ENCODE measurements at places on chromosomes 13 and 19. TPM values are rescaled to one million over a fixed set of nuclear protein-coding genes. Genes with fewer than 3 reads are reported as not detected.
A peak's percentile ranks its signal among the peaks of the same experiment; 100 is the strongest.

The TNNI3 gene
- 6.0 TPM for total RNA-seq

The SIGLEC8 gene
- total RNA-seq: not detected

The CRYL1 gene
- total RNA-seq: 10.9 TPM

The KXD1 gene
- total RNA-seq: 77.7 TPM

The ZNF730 gene
- total RNA-seq: 21.3 TPM

The IL12RB1 gene
- not detected for total RNA-seq

DNA sequence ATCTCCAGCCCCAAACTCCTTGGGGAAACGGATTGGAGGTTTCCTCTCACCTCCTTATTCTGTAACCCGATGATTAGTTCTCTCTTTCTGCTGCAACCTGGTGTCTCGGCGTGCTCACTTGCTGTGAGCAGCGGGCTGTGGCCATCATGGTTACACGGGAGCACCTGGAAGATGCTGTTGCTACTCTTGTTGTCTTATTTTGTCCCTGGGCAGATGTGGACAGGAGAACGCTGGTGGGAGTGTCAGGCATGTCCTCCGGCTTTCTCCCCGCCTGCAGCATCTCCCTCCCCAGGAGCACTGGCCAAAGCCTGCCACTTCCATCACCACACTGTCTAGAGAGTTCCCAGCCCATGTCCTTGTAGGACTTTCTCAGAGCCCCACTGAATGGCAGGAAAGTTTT lies 211.8 kb upstream of the ZNF536 start:
- no peak for DNase-seq
- no peaks in the 10 kb centered on the region for H3K4me1 ChIP-seq
- H3K27ac ChIP-seq: no peak overlapping the region

- no peak for DNase-seq
- no peak overlapping the region for H3K4me3 ChIP-seq
- H3K4me1 ChIP-seq: peaks cover 7% of the 10 kb centered on the region
- H3K27ac ChIP-seq: no peak overlapping the region
Measured at GRCh38 chr13:74299721-74300120, 165.5 kb upstream of the KLF12 start.

GRCh38 chr13:52785739-52786138 lies 46.1 kb upstream of the CNMD start:
- no peaks in the 10 kb centered on the region for H3K4me1 ChIP-seq
- DNase-seq: no peak
- no peaks in the 10 kb centered on the region for H3K36me3 ChIP-seq
- H3K27ac ChIP-seq: no peak overlapping the region
- no peak overlapping the region for H3K4me3 ChIP-seq
- H3K27me3 ChIP-seq: peaks cover 15% of the 10 kb centered on the region

DNA sequence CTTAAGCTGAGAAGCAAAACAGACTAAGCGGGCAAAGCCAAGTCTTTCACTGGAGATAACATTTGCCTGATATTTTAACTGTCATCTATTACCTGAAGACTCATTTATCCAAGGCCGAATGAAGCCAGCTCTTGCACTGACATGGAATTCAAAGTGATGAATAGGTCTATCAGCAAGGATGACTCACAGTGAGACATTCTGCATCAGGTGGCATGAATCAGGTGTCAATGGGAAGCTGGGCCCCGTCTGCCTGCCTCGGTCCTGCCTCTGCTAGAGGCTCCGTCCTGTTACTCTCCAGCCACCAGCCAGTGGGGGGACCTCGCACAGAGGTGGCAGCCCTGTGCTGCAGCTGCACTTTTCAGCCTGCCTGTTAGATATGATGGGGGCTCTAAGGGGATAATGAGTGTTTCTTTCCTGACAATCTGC lies 23.5 kb downstream of the STARD13 start:
- H3K36me3 ChIP-seq: no peaks in the 10 kb centered on the region
- no peak overlapping the region for H3K27ac ChIP-seq
- H3K27me3 ChIP-seq: no peaks in the 10 kb centered on the region
- peaks cover 6% of the 10 kb centered on the region for H3K4me1 ChIP-seq
- H3K4me3 ChIP-seq: no peak overlapping the region
- DNase-seq: no peak

GRCh38 chr19:41422456-41422855 lies 4.7 kb downstream of the B3GNT8 start:
- peaks cover 4% of the 10 kb centered on the region for H3K4me1 ChIP-seq
- no peaks in the 10 kb centered on the region for H3K27me3 ChIP-seq
- H3K27ac ChIP-seq: no peak overlapping the region
- no peak for DNase-seq

- H3K27me3 ChIP-seq: no peaks in the 10 kb centered on the region
- no peak for DNase-seq
- no peaks in the 10 kb centered on the region for H3K4me1 ChIP-seq
Measured at GRCh38 chr19:2034729-2035589, 16.1 kb downstream of the MKNK2 start.

GRCh38 chr13:73625562-73626339 lies 508.5 kb downstream of the KLF12 start:
- H3K27ac ChIP-seq: no peak overlapping the region
- H3K4me3 ChIP-seq: no peak overlapping the region
- H3K27me3 ChIP-seq: no peaks in the 10 kb centered on the region
- no peaks in the 10 kb centered on the region for H3K36me3 ChIP-seq
- peaks cover 7% of the 10 kb centered on the region for H3K4me1 ChIP-seq

GRCh38 chr19:9485140-9485539 lies 13.3 kb downstream of the ZNF560 start:
- H3K4me1 ChIP-seq: no peaks in the 10 kb centered on the region
- H3K27ac ChIP-seq: no peak overlapping the region
- no peak for DNase-seq
- peaks cover 3% of the 10 kb centered on the region for H3K36me3 ChIP-seq

GRCh38 chr13:101706651-101707050 lies 254.2 kb downstream of the ITGBL1 start:
- no peak overlapping the region for H3K27ac ChIP-seq
- H3K4me3 ChIP-seq: no peak overlapping the region
- peaks cover 14% of the 10 kb centered on the region for H3K27me3 ChIP-seq
- peaks cover 8% of the 10 kb centered on the region for H3K4me1 ChIP-seq
- no peak for DNase-seq

DNA sequence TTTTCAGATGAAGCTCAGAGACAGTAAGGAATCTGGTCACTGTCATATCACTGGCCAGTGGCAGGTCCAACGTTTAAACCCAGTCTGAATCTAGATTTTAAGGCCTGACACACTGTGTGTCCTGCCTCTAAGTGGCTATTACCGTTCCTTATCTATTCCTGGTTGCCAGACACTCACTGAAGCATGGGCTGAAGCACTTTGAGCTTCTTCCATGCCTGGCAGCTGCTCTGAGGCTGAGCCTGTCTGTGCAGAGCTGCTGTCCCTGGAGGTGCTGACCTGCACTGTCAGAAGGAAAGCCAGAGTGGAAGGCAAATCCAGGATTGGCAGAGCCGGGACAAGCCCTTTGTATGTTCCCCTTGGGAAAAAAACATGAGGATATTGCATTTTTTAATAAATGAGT lies 109.2 kb upstream of the SLC7A1 start:
- H3K36me3 ChIP-seq: no peaks in the 10 kb centered on the region
- H3K4me3 ChIP-seq: no peak overlapping the region
- H3K27me3 ChIP-seq: peaks cover 15% of the 10 kb centered on the region
- no peak overlapping the region for H3K27ac ChIP-seq
- no peak for DNase-seq

- no peak for DNase-seq
- peaks cover 15% of the 10 kb centered on the region for H3K27me3 ChIP-seq
- no peak overlapping the region for H3K27ac ChIP-seq
- H3K4me1 ChIP-seq: no peaks in the 10 kb centered on the region
- H3K36me3 ChIP-seq: no peaks in the 10 kb centered on the region
- H3K4me3 ChIP-seq: no peak overlapping the region
Measured at GRCh38 chr19:29417048-29417447, 108.7 kb upstream of the VSTM2B start.

DNA sequence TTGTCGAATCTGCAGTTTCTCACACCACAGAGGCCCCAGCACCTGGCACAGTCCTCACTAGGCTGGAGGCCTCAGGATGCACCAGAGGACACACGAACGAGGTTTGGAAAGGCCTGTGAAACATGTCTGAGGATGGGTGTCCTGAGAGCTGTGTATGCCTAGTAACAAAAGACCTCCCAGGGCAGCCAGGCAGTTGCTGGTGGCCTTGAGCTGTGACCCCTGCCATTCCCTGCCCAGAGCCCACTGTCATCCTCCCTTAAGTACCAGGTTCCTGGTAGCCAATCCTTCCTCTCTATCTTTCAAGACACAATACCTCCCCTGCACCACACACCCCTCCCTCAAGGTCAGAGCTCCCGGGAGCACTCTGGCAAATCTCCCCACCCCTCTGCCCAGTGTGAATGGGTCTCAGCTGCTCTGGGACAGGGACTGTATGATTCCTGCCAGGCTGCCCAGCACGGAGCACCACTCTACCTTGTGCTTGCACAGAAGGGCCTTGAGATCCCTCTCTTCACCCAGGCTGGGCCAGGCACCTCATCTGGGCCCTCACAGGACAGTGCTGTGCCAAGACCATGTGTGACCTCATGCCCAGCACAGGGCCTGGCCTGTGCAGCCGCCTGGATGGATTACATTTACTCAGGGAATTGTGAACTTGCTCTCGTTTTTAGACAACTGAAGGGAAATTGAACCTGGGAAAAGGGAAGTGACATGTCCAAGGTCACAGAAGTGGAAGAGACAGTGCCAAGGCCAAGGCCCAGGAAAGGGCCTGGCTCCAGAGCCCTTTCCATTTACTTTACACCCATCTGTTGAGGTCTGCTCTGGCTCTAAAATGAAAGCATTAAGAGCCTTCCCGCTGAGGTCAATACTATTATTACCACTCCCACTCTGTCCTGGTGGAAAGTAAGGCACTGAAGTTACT lies 2.2 kb downstream of the ZNF787 start:
- H3K27ac ChIP-seq: peak overlapping the region; percentile 67
- DNase-seq: no peak
- no peaks in the 10 kb centered on the region for H3K27me3 ChIP-seq
- H3K4me1 ChIP-seq: peaks cover 21% of the 10 kb centered on the region

- no peak overlapping the region for H3K4me3 ChIP-seq
- H3K36me3 ChIP-seq: no peaks in the 10 kb centered on the region
- no peaks in the 10 kb centered on the region for H3K4me1 ChIP-seq
- no peak for DNase-seq
- peaks cover 27% of the 10 kb centered on the region for H3K27me3 ChIP-seq
Measured at GRCh38 chr19:54482889-54483288, 9.8 kb upstream of the CDC42EP5 start.

DNA sequence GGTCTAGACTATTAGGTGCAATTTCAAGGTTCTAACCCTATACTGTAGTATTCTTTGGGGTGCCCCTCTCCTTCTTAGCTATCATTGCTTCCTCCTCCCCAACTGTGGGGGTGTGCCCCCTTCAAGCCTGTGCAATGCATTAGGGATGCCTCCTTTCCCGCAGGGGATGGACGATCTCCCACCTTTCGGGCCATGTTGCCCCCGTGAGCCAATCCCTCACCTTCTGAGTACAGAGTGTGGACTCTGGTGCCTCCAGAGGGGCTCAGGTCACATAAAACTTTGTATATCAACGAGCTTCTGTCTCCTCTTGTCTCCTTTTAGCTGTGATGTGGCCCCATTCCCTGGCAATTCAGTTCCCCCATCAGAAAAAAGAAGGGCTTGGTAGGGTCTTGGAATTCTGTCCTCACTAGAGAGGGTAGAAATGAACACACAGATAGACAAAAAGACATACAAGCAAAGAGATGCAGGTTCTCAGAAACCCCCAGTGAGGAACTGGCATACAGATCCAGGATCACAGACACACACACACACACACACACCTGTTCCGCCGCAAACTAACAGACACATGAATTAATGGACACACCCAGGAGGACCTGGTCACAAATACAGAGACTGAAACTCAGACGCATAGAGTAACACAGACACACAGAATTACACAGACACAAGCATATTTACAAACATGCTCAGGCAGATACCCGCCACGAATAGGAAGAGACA lies 2.5 kb upstream of the HNRNPUL1 start:
- H3K4me1 ChIP-seq: peaks cover 17% of the 10 kb centered on the region
- no peaks in the 10 kb centered on the region for H3K27me3 ChIP-seq
- peaks cover 2% of the 10 kb centered on the region for H3K36me3 ChIP-seq

- H3K4me3 ChIP-seq: no peak overlapping the region
- H3K4me1 ChIP-seq: peaks cover 8% of the 10 kb centered on the region
- H3K36me3 ChIP-seq: no peaks in the 10 kb centered on the region
- DNase-seq: no peak
- no peak overlapping the region for H3K27ac ChIP-seq
- H3K27me3 ChIP-seq: no peaks in the 10 kb centered on the region
Measured at GRCh38 chr13:70408865-70409264, 300.6 kb upstream of the KLHL1 start.

DNA sequence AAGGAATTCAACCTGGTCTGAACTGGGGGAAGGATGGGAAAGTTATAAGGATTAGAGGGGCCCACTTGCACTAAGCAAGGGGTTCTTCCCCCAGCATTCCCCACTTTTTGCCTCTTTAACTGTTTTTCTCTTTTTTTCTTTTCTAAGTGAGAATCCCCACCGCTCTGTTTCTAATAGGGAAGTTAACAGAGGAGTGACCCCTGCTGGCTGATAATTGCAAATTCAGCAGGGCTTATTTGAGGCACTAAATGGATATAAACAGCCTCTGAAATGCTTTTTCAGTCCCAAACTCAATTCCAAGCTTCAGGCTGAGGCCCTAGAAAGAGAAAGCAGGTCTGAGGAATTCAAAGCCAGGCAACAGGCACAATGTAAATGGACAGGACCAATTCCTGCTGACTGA lies 38.2 kb upstream of the CEACAM21 start:
- peaks cover 6% of the 10 kb centered on the region for H3K27me3 ChIP-seq
- DNase-seq: no peak
- no peaks in the 10 kb centered on the region for H3K36me3 ChIP-seq
- no peak overlapping the region for H3K27ac ChIP-seq
- H3K4me1 ChIP-seq: no peaks in the 10 kb centered on the region

DNA sequence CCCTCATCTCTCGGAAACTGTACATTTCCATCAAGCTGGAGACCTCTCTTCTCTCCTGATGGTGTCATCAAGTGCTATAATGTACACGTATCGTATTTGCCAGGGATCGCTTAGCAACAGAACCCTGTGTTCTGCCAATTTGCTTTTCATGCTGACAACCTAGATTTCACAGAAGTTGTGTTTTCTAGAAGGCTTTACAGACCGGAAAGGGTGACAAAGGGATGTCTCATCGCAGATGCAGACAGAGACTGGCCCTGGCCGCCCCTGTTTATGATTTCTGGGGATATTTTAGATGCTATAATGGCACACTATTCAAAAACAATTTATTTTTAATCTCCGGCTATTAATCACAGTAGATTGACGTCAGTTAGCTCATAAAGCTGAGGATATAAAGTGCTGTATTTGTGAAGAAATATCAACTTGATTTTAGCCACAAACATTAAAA lies 291.4 kb downstream of the IRS2 start:
- no peak for DNase-seq
- peaks cover 4% of the 10 kb centered on the region for H3K27me3 ChIP-seq
- peak overlapping the region; percentile 19 for H3K27ac ChIP-seq
- H3K4me3 ChIP-seq: no peak overlapping the region

DNA sequence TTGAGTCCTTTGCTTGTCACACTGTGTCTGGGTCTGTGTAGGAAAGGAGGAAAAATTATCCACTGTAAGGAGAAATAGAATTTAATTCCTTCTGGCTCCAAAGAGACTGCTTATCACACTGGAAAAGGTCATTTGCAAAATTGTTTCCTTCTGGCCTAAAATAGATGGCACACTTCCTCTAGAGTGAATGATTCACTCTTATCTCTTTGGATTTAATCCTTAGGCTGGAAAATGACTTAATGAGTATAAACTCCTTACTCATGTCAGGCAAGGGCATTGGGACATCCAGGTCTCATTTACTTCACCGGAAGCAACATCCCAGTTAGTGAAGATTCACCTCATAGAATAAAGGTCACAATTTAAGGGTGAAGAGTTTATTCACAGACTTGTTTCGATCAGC lies 293.6 kb downstream of the OXGR1 start:
- H3K27ac ChIP-seq: no peak overlapping the region
- H3K27me3 ChIP-seq: no peaks in the 10 kb centered on the region
- peaks cover 6% of the 10 kb centered on the region for H3K4me1 ChIP-seq
- DNase-seq: no peak
